ENCODE measurements at places on chromosomes 13 and 19.

- DNase-seq, result no peak
Measured at GRCh38 chr13:105118426-105118985, 1417.0 kb downstream of the EFNB2 start.

- no peak for DNase-seq
Measured at GRCh38 chr19:5966215-5966614, 11.7 kb downstream of the RANBP3 start.

- DNase-seq, result no peak
Measured at GRCh38 chr19:14580623-14581237, 2.2 kb upstream of the CLEC17A start.

DNA sequence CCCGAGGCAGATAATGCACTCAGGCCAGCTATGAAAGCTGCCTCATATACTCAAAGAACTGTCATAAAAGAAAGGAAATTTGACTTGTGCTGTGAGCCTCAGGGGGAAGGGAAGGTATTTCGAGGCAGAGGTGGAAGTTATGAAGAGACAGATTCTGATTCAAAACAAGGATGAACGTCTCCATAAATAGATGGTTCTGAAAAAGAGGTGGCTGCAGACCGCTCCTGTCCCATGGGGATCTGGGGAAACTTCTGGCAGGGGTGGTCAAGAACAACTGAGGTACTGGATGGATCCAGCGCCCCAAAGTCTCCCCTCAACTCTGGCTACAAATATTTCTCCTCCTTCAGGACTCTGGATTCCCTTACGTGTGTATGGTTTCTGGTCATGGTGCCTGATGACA lies 168.1 kb upstream of the IRS2 start:
- DNase-seq, result no peak

DNA sequence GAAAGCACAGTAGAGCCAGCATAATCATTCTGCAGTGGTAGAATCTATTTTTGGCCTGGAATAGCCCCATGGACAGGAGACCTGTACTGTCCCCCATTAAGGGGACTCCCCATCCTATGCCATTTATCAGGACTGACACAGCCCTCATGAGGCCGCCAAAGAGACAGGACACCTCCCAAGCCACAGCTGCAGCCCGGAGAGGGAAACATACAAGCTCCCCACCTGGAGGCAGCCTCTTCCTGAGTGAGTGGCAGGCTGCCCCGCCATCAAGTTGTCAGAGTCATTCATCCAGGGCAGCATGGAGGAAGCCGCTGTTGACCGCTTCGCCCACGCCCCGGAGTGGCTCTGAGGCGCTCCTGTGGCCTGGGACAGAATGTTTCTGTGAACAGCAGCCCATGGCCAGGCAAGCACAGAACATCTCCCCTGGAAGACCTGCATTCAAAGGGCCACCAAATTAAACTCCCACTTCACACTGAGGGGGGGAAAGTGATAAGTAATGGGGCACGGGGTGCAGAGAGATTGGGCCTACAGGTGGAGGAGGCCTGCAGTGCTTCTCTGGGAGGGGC lies 111.3 kb downstream of the ZDHHC20 start:
- DNase-seq, result no peak

DNA sequence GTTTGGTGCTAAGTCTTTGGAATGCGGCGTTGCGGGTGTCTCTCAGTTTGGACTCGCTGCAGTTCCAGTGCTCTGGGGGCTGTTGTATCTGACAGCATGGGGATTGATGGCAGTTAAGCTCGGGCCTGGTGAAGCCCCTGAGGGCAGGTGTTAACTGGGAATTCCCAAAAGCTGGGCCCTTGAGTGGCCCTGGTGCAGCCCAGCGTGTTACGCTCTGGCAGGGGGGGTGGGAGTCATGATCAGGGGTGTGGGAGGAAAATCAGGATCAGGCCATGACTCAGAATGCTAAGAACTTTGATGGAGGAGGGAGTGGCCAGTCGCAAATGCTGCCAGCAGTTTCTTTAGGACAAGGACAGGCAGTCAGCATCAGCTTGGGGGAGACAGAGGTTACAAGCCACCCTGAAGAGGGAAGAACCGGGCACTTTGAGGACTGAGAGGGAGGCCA lies 19.6 kb downstream of the AP2A1 start:
- DNase-seq, result no peak

DNA sequence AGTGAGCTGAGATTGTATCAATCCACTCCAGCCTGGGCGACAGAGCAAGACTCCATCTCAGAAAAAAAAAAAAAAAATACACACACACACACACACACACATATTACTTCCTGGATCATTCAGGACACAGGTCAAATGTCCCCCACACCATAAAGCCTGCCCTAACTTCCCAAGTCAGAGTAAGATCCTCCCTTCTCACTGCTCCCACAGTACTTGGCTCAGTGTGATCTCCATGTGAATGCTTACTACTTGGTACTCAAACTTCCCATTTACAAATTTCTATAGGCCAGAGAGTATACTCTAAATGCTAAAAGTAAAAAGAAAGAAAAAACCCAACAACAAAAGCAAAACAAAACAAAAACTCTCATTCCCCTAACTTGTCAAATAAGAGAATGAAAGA lies 386.8 kb downstream of the SLITRK6 start:
- DNase-seq, result no peak

- DNase-seq, result no peak
Measured at GRCh38 chr13:78305171-78305570, 298.2 kb downstream of the POU4F1 start.

GRCh38 chr19:34676697-34677385 lies at the start of gene SCGB2B2:
Gene SCGB2B2 (minus strand): TSS chr19:34677159. CDS start chr19:34594563, 82,596 bp downstream.
- no peak for DNase-seq

- DNase-seq, result no peak
Measured at GRCh38 chr19:2081873-2082810, 14.0 kb downstream of the MOB3A start.

GRCh38 chr13:24039621-24040475 lies 120.7 kb upstream of the SPATA13 start:
- DNase-seq, result no peak

- peak; percentile 69 for DNase-seq
Measured at GRCh38 chr19:38852231-38853044, 2.7 kb upstream of the HNRNPL start.

- DNase-seq, result no peak
Measured at GRCh38 chr19:23437901-23438300, 42.6 kb upstream of the ZNF91 start.

DNA sequence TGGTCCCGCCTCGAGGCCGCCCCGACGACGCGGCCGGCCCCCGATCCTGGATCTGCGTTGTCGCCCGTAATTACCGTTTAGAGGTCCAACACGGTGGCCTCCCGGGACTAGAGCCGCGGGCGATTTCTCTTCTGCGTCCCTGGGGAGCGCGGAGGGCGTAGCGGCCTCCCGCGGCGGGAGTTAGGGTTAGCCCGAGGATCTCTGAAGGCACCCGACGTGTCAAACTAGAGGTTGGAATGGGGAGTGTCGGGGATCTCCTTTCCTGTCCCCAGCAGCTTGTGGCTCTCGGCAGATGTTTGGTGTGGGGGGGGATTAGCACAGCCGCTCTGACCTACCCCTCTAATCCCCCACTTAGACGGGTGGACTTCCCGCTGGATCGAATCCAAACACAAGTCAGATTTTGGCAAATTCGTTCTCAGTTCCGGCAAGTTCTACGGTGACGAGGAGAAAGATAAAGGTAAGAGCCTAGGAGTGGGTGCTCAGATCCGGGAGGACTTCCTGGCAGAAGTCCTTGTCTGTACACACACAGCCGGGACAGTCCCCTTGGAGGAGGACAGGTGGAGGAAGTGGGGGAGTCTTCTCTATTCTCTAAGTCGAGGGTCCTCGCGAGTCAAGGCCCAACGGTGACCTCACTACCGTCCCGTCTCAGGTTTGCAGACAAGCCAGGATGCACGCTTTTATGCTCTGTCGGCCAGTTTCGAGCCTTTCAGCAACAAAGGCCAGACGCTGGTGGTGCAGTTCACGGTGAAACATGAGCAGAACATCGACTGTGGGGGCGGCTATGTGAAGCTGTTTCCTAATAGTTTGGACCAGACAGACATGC lies 581 bp downstream of the CALR start:
- no peak for DNase-seq

GRCh38 chr19:35986664-35987570 lies 8.1 kb upstream of the SDHAF1 start:
- DNase-seq, result peak; percentile 50

GRCh38 chr13:28820099-28821051 lies at the start of gene MTUS2:
Gene MTUS2 (plus strand): TSS chr13:28820339.
- DNase-seq, result no peak

DNA sequence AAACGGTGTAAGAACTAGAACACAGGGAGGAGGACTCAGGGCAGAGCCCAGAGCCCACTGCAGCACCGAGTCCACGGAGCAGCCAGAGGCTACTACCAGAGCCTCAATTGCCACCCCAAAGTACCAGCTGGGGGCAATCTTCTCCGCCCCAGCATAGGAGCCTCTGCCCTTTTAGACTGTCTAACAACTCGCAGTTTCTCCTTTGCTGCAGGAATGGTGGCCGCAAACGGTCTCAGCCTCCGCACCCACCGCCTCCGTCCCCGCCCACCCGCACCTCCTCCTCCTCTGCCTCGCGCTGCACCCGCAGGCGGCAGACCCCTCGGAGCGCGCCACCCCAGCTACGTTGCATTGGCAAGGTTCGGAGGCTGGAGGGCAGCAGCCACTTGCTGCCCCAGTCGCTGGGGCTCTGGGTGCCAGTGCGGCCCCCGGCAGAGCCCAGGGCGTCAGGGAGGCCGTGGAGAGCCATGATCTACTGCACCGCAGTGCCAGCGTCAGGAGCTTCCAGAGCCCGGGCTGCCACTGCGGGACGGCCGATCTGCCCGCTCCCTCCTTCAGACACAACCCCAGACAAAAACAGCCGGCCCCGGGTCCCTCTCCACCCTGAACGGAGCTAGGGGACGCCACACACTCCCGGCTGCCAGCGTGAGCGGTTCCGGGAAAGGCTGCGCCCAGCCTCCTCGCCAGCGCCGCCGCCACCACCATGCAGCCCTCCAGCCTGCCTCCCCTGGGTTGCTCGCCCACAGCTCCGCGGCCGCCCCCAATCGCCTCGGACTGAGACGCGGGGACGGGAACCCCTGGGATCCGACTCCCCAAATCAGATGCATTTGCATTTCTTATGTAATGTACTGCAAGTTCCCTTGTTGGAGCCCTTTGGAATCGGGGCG lies 1.8 kb downstream of the FGF14 start:
- DNase-seq, result peak; percentile 25

DNA sequence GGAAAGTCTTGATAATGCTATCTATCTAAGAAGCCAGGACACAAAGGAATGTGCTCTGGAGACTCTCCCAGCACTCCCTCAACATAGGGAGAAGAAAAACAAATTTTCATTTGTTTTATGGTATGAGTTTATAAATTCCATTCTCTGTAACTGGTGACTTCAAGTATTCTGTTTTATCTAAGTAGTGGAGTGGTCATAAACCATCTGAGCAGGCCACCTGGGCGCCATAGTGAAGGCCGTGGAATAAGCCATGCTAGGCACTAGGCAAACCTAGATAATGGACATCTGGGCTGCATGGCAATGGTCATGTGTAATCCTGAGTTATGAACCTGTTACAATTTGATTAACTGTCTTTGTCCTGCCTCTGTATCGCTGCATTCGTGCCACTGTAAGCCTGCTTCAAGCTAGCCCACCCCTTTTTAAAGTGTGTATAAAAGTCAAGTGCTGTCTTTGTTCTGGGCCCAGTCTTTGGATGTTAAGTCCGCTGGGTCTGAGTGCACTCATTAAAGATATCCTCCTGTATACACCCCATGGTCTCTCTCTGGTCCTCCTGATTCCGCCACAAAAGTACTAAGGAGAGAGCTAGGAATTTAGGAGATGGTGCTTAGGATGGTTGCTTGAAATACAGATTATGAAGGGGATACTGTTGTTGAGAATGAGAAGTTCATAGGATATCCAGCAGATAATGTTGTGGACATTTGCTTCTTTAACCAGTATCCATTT lies 13.2 kb downstream of the GTF2F2 start:
- DNase-seq, result no peak

DNA sequence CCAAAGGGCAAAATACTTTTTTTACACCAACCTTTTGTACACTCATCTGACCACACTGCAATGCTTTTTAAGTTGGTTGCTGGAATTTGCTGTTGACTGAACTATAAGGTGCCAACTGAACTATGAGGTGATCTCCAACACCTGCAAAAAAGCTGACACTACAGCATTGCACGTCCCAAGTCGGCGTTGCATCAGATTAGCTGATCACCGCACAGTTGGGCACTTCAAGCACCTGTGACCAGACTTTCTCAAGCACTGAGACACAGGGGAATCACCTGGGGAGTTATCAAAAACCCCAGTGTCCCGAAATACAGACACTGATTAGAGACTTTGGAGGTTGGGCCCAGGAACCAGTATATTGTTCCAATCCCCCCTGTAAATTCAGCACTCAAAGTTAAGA lies 1.1 kb downstream of the NLRP11 start:
- DNase-seq, result no peak

- no peak for DNase-seq
Measured at GRCh38 chr13:27658546-27658945, 36.9 kb downstream of the POLR1D start.

- DNase-seq, result no peak
Measured at GRCh38 chr19:8069096-8069973, 16.8 kb downstream of the CCL25 start.

DNA sequence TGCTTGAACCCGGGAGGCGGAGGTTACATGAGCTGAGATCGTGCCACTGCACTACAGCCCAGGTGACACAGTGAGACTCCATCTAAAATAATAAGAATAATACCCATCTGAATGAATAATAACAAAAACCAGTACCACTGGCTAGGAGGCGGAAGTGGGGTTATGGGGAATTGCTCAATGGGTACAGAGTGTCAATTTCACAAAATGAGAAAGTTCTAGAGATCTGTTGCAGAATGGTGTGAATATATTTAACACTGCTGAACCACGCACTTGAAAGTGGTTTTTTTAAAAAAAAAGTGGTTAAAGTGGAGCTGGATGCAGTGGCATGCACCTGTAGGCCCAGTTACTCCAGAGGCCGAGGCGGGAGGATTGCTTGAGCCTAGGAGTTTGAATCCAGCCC lies 18.5 kb downstream of the KLF2 start:
- DNase-seq, result no peak

DNA sequence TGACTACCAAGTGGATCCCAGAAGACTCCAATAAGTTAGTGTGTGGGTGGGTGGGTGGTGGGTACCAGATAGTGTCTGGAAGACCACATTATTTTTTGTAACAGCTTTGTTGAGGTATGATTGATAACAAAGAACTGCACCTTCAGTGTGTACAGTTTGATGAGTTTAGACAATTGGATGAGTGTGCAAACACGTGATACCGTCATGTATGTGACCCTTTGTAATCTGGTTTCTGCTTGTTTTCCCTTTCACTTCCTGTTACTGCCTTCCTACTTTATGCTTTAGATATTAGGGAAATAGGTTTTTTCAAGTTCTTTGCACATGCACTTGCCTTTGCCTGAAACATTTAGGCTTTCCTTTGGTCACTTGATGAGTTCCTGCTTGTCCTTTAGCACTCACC lies 8.5 kb downstream of the RPL21 start:
- no peak for DNase-seq

- no peak for DNase-seq
Measured at GRCh38 chr13:42354241-42355091, 82.5 kb downstream of the AKAP11 start.

- no peak for DNase-seq
Measured at GRCh38 chr13:111915104-111915551, 151.8 kb upstream of the SOX1 start.

Measured in left ventricle myocardium inferior (tissue), 1 donor.